ENCODE measurements at places on chromosomes 1 and 21. TPM values are rescaled to one million over a fixed set of nuclear protein-coding genes. Genes with fewer than 3 reads are reported as not detected.

The OR6N1 gene
- not detected for polyA plus RNA-seq

The GBP4 gene
- polyA plus RNA-seq = 9.7 TPM

GRCh38 chr1:30693366-30693765 is 30.0 kb downstream of the MATN1 start:
- no peak for DNase-seq

DNA sequence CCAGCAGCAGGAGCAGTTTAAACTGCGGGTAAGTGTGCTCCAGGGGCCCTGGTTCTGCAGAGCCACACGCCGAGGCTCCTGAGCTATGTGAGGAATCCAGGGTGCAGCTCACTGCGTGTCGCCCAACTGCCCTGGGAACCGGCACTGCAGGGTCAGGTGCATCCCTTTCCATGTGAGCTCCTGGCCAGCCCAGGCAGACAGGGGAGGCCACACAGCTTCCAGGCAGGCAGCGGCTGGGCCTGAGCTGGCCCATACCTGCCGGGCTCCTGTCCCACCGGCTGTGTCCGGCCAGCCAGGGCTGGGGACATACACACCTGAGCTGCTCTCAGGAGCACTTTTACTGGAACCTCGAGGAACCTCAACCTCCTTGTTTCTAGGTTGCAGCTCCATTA is 18.6 kb upstream of the COL18A1 start:
- no peak for DNase-seq

GRCh38 chr1:200178340-200178739 is 150.8 kb downstream of the NR5A2 start:
- DNase-seq = no peak
